ENCODE measurements at places on chromosomes 6 and 20.

- no peak for DNase-seq
Measured at GRCh38 chr6:64505312-64505711, 869.7 kb downstream of the PHF3 start.

- no peak for DNase-seq
Measured at GRCh38 chr6:30097902-30098768, 14.8 kb downstream of the TRIM31 start.

DNA sequence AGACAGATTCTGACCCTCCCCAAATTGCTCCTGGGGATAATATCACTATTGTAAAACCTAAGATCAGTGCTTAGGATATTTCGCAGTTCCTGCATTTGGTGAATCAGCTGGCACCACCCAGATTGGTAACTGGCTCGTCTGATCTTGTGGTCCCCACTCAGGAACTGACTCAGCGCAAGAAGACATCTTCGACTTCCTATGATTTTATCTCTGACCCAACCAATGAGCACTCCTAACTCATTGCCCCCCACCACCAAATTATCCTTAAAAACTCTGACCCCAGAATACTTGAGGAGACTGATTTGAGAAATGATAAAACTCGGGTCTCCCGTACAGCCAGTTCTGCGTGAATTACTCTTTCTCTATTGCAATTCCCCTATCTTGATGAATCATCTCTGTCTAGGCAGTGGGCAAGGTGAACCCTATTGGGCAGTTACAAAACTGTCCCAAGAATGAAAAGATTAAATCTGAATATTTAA lies 55.7 kb upstream of the PRND start:
- no peak for DNase-seq

DNA sequence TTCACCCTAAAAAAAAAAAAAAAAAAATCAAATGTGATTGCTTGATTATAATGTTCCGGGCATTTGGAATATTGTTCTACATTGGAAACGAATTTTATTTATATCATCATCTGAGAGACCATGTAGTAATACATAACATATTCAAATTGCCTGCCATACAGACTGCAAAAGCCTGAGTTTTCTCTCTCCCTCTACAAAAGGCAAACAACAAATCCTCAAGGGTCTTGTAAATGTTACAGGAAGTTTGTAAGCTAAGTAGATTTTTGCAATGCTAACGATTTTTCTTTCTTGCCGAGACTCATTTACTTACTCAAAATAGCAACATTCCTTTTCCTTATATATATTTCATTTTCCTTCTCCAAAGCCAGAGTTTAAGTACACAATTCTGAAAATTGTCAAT lies 49.0 kb upstream of the HTR1E start:
- DNase-seq: no peak

GRCh38 chr6:130781557-130781956 lies 45.6 kb upstream of the SMLR1 start:
- DNase-seq: no peak

DNA sequence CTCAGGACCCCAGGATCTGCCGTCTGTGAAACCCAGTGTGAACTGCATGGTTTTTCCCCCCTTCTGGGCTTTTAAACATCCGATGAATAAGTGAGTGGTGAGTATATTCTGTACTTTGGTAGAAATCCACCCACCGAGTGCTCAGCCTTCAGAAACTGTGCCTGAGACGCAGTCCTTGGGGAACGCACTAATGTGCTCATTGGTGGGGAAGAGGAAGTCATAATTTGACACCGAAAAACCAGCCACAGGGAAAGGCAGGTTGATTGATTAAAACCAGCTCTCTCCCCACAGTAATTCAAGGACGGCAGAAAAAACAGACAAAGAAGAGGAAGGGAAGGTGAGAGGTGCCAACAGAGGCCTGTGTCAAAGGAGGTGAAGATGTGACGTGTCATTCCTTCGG lies 21.7 kb downstream of the EDN3 start:
- no peak for DNase-seq

- DNase-seq: no peak
Measured at GRCh38 chr6:128478230-128479047, 42.0 kb downstream of the PTPRK start.

DNA sequence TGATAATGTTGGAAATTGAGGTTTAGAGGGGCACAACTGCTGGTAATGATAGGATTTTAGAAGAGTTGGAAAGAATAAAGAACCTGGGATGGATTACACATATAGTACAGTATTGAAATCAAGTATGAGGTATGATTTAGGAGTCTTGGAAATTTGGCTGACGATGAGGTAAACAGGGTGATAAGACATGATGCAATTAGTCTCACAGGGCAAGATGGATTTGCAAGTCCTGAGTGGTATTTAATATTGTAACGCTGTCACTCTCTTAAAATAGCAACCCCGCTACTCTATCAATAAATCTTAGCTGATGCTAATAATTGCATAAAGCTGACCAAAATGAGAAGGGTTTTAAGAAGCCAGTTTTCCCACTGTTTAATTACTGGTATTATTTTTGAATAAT lies 70.4 kb downstream of the SYCP2 start:
- DNase-seq: no peak

DNA sequence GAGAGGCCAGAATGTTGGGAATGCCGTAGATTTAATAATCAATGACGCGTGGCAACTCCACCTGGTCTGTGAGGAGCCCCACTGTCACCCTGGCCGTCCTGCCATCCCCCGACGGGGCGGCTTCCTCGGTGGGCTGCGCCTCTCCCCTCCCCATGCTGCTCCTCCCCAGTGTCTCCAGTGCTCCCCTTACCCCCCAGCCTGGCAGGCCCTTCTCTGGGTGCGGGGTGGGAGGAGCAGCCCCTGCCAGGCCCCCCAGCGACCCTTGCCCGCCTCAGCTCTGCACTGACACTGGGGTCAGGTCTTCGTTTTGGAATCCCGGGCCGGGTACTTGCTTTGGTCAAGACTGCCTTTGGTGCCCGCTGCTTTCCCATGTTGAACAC lies 82.3 kb upstream of the FRMD1 start:
- DNase-seq: no peak

GRCh38 chr6:135323202-135323668 lies 142.1 kb downstream of the MYB start:
- DNase-seq: no peak

- DNase-seq: peak; percentile 57
Measured at GRCh38 chr6:107154131-107154800, 39.0 kb upstream of the BEND3 start.

GRCh38 chr6:47740714-47741113 lies 41.1 kb upstream of the OPN5 start:
- no peak for DNase-seq

DNA sequence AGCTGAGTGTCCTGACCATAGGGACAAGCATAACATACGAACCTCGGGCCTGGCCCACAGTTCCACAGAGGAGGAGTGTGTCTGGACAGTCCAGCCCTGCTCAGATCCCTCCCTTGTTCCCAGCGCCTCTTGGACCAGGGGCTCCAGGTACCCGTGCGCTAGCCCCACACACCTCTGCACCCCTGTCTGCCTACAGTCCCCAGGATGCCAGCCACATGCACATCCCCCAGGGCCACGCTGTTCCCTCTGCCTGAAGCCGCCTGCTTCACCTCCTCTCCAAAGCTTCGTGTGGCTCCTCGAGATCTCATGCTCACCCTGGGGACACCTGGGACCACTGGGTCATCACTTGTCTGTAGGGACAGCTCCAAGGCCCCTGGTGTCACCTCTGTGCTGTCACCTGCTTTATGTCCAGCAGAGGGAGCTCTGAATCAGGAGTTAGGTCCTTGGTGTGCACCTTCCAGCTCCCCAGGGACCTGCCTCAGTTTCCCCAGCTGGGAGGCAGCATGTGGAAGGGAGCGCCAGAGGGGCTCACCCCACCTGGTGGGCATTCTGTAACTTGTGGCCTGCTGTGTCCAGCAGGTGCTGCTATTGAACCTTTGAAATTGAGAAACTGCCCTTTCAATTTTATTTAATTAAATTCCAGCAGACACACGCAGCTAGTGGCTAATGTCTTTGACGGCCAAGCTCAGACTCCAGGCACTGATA lies 7.3 kb upstream of the YTHDF1 start:
- no peak for DNase-seq

GRCh38 chr6:6661684-6662083 lies 73.2 kb downstream of the LY86 start:
- DNase-seq: peak; percentile 88

DNA sequence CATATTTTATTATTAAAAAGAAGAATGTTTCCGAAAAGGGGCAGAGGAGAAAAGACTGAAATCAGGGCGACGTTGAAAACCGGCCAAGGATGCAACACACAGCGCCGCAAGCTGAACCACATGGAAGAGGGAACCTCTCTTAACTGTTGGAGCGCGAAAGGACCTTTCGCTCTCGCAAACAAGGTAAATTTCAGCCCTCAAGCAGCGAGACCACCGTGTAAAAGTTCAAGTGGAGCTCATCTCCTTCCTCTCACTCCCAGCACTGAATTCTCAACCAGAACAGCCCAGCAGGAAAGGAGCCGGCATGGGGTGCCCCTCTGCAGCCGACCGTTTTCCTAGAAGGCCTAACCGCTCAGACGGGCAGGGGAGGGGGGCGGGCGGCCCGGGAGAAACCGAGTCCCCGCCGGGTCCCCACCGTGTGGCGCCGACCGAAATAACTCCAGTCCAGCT lies 621 bp downstream of the GPR63 start:
- DNase-seq: peak; percentile 50

DNA sequence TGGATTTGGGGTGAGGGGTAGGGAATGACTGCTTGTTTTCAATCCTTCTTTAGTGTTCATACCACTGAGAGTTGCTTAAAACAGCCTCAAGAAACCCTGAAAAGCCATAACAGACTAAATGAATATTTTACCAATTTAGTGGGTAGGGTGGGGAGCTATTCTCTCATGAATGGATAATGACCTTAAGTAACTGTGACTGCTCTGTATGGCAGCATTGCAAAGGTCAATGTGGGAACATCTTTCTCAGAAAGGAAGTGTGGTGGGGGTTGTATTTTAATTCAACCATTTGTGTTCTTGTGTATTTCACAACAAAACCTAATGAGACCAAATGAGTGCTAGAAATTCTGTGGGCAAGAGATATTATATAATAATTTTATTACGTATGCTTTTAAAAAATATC lies 55.7 kb downstream of the PHACTR2 start:
- no peak for DNase-seq

DNA sequence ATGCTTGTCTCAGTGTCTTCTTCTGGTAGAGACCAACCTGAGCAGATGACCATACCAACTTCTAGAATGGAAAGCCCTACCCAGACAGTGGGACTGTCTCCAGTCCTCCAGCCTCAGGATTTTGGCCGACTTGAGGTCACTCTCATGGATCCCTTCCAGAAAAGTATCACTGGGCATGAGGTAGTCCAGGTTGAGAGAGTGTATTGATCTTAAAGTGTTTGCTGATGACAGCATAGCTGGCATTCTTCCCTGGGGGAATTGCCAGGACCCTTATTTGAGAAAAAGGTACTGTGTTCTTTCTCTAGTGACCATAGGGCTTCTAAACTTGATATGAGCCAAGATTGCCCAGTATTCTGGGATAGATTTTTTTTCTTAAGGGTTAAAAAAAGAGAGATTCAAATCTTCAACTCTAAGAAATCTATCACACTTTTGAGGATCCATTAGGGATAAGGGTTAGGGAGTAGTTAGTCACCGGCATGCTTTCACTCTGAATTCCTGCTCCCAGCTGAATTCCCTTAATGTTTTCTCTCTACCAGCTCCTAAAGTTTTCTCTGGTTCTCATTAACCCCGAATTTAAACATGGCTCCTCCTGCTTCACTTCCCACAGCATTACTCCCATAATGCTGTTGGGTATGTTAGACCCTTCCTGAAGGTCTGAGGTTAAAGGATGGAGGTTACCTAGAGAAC lies 73.6 kb upstream of the FLRT3 start:
- no peak for DNase-seq

DNA sequence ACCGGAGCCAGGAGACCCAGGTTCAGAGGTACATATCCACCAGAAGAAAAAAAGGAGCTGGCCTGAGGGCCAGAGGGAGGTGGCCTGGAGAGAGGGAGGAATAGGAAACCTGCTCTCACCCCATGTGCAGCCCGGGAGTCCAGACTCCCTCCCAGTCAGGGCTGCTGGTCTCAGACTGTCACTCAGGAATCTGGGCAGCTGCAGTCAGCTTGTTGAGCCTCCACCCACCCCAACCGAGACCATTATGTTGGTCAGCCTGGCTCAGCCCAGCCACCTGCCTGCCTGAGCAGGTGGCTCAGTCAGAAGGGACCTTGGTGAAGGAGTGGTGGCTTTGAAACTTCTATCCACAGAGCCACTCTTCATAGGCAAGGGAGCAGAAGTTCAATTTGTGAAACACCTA lies 53.3 kb upstream of the EPB41L1 start:
- DNase-seq: no peak

- peak; percentile 28 for DNase-seq
Measured at GRCh38 chr6:2839195-2839981, 2.3 kb downstream of the SERPINB1 start.

- DNase-seq: peak; percentile 80
Measured at GRCh38 chr6:4017834-4018170, 61.1 kb downstream of the FAM217A start.

DNA sequence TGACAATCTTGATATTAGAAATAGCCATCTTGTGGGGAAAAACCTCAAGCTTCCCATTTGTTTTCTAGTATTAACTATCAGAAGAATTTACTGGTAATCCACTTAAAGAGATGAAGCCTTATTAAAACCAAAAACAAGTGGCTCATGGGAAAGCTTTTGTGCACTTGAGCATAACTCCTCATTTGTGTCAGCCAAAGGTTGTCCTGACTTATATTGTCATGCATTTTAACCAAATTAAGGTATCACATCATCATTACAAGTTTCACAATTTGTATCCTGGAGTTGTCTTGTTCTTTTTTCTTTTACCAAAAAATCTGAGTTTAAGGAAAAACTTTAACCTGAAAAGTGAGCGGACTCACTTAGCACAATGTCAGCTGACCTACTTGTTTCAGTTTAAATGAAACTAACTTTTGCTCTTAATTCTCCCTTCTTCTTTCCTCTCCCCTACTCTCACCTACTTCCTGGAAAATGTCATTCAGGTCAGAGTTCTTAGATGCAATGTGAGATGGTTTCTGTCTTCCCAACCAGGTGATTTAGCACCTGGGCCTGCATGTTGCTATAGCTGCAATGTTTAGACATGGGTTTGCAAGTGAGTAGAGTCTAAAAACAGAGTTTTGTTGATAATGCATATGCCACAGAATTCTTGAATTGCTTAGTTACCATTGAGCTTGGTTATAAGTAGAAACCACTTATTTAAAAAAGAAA lies 82.8 kb downstream of the TNFAIP3 start:
- no peak for DNase-seq

- no peak for DNase-seq
Measured at GRCh38 chr6:125947615-125948014, 9.0 kb upstream of the HINT3 start.

DNA sequence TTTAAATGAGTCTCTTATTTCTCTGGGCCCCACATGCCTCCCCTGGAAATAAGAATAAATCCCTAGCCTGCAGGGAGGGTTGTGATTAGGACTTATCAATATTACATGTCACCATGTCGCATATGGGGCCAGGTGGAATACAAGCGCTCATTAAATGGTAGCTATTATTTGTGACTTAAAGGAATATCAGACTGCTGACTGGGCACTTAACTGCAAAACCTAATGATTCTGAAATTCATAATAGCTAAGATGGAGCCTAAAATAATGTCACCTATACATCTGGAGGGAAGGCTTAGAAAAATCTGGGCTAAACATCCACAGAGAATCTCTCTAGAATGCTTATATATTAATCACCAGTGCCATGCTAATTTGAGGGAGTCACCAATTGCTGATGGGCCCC lies 106.5 kb downstream of the LRFN2 start:
- no peak for DNase-seq

GRCh38 chr6:119339941-119340456 lies 9.6 kb downstream of the MAN1A1 start:
- no peak for DNase-seq

- peak; percentile 45 for DNase-seq
Measured at GRCh38 chr20:37992802-37993409, 40.4 kb downstream of the TTI1 start.

- DNase-seq: no peak
Measured at GRCh38 chr6:7921046-7921445, 10.5 kb upstream of the TXNDC5 start.

Data from lung (tissue), 17 donors.